Temporal lobe (tissue), 4 donors: ENCODE measurements at places on chromosomes 12 and 14. TPM values are rescaled to one million over a fixed set of nuclear protein-coding genes. Genes with fewer than 3 reads are reported as not detected.

Gene HOXC9
- total RNA-seq = not detected

Gene SYT10
- total RNA-seq = 1.7 TPM

Gene MYF5
- total RNA-seq = not detected

Gene RHOJ
- total RNA-seq = 5.9 TPM

Gene TBX5
- not detected for total RNA-seq

Gene OLR1
- total RNA-seq = 2.7 TPM

Gene CLEC6A
- not detected for total RNA-seq

Gene PYM1
- total RNA-seq = 13.8 TPM

Gene PRR13
- 6.4 TPM for total RNA-seq

Gene RHEBL1
- 0.49 TPM for total RNA-seq

Gene FOXN4
- 0.25 TPM for total RNA-seq

Gene ATG2B
- total RNA-seq = 29.7 TPM

Gene COX8C
- not detected for total RNA-seq

Gene IL26
- not detected for total RNA-seq

Gene ADAM21
- total RNA-seq = not detected

Gene ERH
- total RNA-seq = 70.6 TPM

Gene SNRPF
- 16.0 TPM for total RNA-seq
